ENCODE measurements at places on chromosomes 5 and 9.

DNA sequence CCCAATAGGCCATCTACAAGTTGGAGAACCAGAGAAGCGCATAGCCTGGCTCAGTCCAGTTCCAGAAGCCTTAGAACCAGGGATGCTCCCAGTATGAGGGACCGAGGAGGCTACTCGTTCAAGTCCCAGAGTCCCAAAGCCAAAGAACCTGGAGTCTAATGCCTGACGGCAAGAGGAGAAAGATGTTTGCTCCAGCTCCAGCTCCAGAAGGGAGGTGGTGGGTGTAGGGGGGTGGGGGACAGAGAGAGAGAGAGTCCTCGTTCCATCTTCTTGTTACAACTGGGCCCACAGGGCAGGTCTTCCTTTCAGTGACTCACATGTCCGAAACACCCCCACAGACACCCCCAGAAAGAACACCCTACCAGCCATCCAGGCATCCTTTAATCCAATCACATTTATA is 63.9 kb downstream of the SEC61B start:
- H3K27ac ChIP-seq, result no peak overlapping the region
- no peak overlapping the region for H3K4me3 ChIP-seq
- H3K36me3 ChIP-seq, result no peaks in the 10 kb centered on the region
- no peaks in the 10 kb centered on the region for H3K27me3 ChIP-seq

GRCh38 chr5:94313188-94313587 is 305.2 kb downstream of the KIAA0825 start:
- H3K4me1 ChIP-seq, result no peaks in the 10 kb centered on the region
- no peaks in the 10 kb centered on the region for H3K36me3 ChIP-seq
- no peak for DNase-seq
- no peak overlapping the region for H3K27ac ChIP-seq
- H3K4me3 ChIP-seq, result no peak overlapping the region
- H3K27me3 ChIP-seq, result no peaks in the 10 kb centered on the region

DNA sequence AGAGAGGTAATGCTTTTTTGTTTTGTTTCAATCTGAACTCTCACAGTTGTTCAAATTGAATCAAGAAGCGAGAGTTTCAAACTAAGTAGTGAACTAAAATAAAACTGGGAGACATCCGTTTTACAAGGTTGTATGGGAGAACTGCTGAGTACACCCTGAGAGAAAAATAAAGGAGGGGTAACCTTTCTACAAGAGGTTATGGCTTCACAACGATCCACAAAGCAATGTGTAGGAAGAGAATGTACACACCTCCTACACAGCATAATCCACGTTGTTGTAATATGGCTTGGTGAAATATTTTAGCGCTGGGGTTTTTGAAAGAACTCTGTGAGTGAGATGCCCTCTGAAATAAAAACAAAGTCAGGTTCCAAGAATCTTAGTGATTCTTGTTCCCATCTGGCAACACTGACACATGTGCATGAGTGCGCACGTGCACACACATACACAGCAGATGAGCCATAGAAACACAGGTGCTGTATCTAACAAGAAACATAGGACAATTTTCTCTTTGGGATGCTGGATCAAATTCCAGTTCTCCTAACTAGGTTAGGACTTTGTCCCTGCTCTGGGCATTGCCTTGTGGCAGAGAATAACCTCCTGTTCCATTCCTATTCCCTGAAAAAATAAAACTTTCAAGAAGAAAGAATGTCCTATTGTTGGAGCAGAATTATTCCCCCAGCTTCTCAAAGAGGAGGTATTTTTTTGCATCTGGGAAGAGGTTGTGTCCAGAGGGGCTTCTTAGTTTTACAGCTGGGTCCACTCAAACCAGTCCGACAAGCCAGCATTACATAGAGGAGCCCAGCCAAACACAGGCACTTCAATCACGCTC is 94.5 kb upstream of the EFNA5 start:
- no peaks in the 10 kb centered on the region for H3K27me3 ChIP-seq
- no peaks in the 10 kb centered on the region for H3K4me1 ChIP-seq
- H3K4me3 ChIP-seq, result no peak overlapping the region
- no peaks in the 10 kb centered on the region for H3K36me3 ChIP-seq
- H3K27ac ChIP-seq, result no peak overlapping the region

DNA sequence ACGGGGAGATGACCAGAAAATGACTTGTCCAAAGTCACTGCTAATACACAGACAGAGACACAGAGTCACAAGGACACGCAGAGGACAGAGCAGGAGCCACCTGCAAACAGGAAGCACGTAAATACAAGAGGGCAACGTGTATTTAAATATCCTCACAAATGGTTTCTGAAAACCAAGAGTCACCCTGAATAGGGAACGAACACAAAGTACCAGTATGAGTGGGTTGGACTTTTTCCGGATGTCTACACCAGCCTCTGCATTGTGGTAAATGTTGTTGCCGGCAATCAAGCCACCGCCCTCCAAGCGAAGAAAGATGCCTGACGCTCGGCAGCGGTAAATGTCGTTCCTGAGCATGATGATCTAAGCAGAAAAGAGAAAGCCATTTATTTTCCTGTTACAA is 44.5 kb downstream of the FBXO10 start:
- no peak overlapping the region for H3K4me3 ChIP-seq
- peak overlapping the region; percentile 0 for H3K27ac ChIP-seq
- no peaks in the 10 kb centered on the region for H3K4me1 ChIP-seq

All from upper lobe of right lung (tissue), 1 donor.